ENCODE measurements at places on chromosomes 4 and X.

GRCh38 chr4:152575533-152575932 is 39.6 kb upstream of the FBXW7 start:
- no peak for DNase-seq

GRCh38 chr4:16160457-16160856 is 65.8 kb downstream of the TAPT1 start:
- DNase-seq, result no peak

- DNase-seq, result no peak
Measured at GRCh38 chr4:163331629-163332376, 593 bp downstream of the NPY1R start.

DNA sequence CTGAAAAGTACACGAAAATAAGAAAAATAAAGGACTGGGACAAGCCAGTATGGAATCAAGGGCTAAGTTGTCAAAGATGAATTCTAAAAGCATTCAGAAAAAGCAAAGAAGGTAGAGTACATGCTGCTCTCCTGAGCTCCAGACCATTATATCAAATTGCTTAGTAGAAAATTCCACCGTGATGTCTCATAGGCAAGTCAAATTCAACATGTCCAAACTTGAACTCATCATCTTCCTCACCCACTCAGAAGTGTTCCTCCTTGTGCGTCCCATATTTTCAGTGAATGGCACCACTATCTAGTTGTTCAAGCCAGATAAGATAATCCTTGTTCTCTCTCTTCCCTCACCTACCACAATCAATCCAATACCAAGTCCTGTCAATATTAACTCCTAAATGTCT is 37.5 kb upstream of the IL13RA2 start:
- no peak for DNase-seq

- no peak for DNase-seq
Measured at GRCh38 chr4:2672700-2673099, 83.4 kb downstream of the TNIP2 start.

DNA sequence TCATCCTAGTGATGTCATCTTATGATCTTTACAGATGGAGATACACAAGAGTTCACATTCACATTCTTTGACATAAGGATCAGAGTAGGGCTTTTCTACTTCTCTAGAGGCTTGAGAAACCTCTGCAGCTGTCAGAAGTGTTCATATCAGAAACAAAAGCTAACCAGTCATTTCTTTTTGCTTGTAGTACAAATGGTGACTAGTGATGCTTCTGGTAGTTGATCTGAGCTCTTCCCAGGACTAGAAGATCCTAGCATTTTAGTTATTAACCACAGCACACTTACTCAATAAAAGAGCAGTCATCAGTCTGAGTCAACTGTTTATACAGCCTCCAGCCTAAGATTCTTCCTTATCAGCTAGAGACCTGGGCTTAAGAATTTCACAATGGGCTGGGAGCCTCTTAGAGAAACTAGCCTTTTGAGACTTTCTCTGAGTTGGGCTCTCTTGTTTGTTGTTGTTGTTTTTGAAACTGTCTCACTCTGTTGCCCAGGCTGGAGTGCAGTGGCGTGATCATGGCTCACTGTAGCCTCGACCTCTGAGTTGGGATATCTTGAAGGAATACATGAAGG is 84.1 kb downstream of the TMEM164 start:
- DNase-seq, result no peak

DNA sequence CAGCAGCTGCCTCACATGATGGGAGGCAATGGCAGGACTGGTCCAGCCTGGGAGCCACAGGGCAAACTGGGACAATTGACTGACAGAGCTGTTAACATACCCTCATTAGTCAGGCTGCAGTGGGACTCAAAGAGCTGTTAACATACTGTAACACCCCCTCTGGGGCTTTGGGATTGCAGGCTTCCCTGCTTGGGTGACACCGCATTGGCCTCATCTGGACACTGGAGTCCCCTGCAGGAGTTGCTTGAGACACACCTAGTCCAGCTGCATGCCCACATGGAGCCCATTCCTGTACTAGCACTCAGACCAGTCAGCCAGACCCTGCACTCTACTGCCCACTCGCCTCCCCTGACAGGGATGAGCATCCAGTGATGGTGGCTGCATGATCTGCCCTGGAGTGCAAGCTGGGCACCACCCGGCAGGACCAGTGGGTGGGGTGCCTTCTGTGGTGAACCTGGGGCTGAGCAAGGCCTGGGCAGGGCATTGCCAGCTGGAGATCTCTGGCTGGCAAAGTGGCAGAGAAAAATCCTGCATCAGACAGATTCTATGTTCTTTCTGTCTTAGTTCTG is 138.8 kb downstream of the DTHD1 start:
- no peak for DNase-seq

DNA sequence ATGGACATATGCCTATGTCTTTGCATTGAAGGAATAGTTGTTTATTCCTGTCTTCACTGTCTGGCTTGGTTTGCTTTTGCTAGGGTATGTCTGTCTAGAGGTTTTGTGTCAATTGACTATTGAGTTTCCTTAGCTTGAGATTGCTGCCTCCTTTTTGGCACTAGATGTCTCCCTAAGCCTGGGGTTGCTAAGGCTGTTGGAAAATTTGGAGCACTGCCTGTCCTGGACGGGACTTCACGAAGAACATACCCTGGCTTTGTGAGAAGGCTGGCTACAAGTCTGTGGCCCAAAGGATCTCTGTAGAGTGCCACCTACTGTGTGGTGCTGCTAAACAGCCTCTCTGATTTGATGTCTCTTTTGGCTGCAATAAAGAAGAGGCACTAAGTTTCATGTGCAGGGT is 183.8 kb upstream of the NUDT10 start:
- DNase-seq, result no peak

GRCh38 chrX:71225676-71226075 is 2.7 kb downstream of the GJB1 start:
- DNase-seq, result no peak

DNA sequence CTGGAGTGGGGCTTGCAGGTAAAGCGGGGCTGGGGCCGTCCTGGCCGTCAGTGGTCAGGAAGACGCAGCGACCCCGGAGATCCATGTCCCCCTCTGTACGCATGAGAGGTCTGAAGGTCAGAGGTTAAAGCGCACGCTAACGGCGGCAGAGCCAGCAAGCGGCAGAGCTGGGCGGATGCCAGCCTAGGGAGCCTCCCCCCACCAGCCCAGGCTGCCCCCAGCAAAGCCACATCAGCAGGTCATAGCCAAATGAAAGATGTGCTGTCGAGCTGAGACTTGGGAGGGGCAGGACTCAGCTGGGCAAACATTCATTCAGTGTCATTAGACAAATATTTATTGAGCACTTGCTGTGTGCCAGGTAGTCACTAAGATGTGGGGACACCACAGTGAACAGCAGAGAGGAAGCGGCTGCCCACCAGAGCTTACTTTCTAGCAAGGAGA is 593 bp upstream of the JAKMIP1 start:
- no peak for DNase-seq

- no peak for DNase-seq
Measured at GRCh38 chr4:175946472-175947116, 119.0 kb upstream of the WDR17 start.

GRCh38 chr4:110106931-110107296 is 91.5 kb downstream of the ELOVL6 start:
- no peak for DNase-seq

GRCh38 chr4:76963131-76963750 is 13.7 kb downstream of the SEPTIN11 start:
- no peak for DNase-seq

- DNase-seq, result no peak
Measured at GRCh38 chrX:6777238-6778002, 242.5 kb upstream of the VCX3A start.

DNA sequence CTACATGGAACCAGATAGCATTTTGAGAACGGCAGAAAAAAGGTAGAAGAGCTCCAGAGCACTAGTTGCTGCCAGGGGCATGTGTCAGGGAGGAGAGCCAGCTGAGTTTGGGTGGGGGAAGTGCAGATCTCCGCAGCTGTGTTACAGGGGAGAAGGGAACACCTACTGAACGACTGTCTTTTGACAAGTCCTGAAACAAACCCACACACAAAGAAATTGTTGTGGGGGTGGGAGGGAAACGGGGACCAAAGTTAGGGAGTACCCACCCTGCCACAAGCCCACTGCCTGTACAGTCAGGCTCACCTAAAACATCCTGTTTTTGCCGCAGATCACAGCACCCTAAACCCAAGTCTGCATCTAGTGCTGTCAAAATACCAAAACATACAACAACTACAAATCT is 55.5 kb downstream of the LEF1 start:
- DNase-seq, result peak; percentile 43

- no peak for DNase-seq
Measured at GRCh38 chr4:133802359-133803140, 399.0 kb downstream of the PABPC4L start.

DNA sequence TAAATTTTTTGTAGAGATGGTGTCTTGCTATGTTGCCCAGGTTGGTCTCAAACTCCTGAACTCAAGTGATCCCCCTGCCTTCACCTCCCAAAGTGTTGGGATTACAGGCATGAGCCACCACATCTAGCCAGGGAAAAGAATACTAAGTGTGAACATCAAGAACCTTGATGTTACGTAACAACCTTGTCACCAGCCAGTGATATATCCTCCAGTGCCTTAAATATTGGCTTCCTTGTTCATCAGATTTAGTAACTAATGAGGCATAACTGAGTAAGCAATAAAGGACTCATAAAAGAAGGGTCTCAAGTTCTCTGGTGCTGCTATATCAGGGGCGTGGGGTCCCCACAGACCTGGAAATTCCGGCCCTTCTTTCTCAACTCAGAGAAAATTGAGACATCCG is 60.5 kb upstream of the ENPEP start:
- DNase-seq, result no peak

- DNase-seq, result no peak
Measured at GRCh38 chr4:77711469-77711868, 105.8 kb downstream of the CXCL13 start.

- no peak for DNase-seq
Measured at GRCh38 chrX:121011254-121011653, 25.7 kb upstream of the CT47A1 start.

- DNase-seq, result no peak
Measured at GRCh38 chr4:55549888-55550287, 3.2 kb upstream of the CLOCK start.

- DNase-seq, result no peak
Measured at GRCh38 chr4:173301518-173302201, 32.5 kb downstream of the HMGB2 start.

- no peak for DNase-seq
Measured at GRCh38 chr4:133102043-133102442, 47.1 kb upstream of the PCDH10 start.

- DNase-seq, result no peak
Measured at GRCh38 chr4:154137320-154137905, 348.5 kb upstream of the SFRP2 start.

DNA sequence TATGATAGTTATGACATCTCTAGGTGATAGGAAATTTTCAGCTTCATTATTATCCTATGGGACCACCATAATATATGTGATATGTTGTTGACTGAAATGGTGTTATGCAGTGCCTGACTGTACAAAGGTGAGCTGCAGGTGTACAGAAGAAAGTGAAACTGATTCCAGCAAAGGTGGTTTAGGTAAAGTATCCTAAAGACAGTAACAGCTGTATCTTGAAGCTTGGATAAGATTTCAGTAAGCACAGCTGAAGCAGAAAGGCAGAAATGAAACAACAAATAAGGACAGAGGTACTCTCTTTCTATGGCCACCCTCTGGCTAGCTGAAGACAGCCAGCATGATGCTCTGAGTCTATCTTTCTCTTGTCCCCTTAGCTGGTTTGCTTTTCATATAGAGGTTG is 30.0 kb upstream of the PGK1 start:
- DNase-seq, result no peak

DNA sequence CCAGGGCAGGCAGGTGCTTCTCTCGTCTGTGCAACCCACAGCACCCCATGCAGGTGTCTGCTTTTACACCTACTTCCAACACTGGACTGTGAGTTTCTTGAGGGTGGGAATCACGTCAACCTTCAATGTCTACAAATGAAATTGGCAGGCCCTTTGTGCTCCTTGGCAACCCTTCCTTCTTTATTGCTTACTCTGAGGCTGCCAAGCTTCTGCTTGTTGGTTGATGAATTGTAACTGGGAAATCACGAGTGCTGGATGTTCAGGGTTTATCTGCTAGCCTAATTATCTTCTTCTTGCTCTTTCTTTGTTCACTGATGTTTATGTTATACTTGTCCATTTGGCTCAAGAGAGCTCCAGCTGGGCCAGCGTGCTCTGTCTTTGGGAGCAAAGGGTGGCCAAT is 2.5 kb upstream of the DGAT2L6 start:
- DNase-seq, result no peak

- no peak for DNase-seq
Measured at GRCh38 chr4:118348886-118349285, 3.9 kb downstream of the PRSS12 start.

DNA sequence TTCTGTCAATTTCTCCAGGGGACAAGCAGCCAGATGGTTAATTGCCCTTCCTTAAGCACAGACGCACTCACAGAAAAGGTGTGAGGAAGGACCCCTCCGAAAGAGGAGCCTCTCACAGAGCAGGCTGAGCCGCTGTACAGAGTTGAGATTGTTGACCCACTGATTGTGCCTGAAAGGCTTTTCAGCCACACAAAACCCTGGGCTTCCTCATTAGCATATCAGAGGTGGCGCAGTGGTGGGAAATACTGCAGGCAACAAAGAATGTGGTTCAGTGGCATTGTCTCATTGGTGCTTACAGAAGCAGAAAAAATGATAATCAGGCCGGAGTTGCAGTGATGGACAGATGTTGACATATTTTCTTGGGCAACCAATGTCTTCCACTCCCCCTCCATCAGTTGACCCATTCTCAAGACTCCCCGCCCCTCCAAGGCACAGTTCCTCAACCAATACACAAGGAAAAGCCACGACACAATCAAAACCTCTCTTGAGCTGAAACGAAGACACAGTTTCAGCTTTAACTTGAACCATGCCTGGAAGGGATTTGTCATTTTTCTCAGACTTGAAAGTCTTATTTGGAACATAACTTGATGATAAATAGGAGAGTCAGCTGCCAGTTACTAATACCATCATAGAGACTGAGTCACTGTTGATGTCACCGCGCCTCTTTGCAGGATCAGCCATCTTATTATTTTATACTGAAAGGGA is 53.1 kb downstream of the ATXN3L start:
- no peak for DNase-seq

- DNase-seq, result no peak
Measured at GRCh38 chr4:93480452-93480851, 348.1 kb upstream of the ATOH1 start.

DNA sequence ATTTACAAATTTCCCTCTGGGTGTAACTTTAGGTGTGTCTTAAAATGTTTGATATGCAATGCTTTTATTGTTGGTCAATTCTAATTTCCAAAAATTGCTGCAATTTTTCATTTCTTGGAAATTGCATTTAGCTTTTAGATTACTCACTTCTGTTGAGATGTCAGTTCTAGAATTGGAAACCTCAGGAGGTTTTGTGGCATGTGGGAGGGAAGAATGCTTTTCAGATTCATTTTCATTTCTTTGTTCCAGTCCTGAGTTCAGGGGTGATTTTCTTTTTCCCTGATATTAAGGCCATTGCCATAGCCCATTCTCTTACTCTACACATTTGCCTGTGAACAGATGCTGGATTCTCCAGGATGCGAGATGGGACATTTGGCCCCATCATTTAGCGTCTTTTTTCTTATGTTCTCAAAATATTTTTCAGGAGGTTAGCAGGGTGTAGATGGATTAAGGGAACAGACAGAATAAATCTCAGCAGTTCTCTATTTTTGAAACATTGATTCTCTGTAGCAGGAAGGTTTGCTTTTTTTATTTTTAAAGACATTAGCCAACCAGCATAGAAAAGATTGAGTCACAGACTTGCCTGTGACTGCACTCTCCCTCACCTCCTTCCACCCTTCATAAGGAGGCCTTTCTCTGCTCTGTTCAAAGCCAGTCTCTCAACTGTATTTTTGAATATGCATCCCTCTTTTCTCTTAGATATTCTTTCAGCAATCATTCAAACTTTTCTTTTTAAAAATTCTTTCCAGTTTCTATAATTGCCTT is 238.4 kb upstream of the ANXA3 start:
- DNase-seq, result peak; percentile 26

All from T-helper 2 cell treated with Interferon-gamma antibody and Interleukin-4, amounts not matched to agents 5 μg/mL and 100 μg/mL, for 36 hours (primary cell).